ENCODE measurements at places on chromosomes 2 and 18. TPM values are rescaled to one million over a fixed set of nuclear protein-coding genes. Genes with fewer than 3 reads are reported as not detected.

- no peak for DNase-seq
These were observed 98.1 kb downstream of the ICA1L start for GRCh38 chr2:202773301-202773973.

GRCh38 chr2:162126527-162126926 is 25.5 kb downstream of the GCG start:
- DNase-seq, result no peak

GRCh38 chr2:163658556-163658955 is 77.3 kb downstream of the FIGN start:
- DNase-seq, result no peak

DNA sequence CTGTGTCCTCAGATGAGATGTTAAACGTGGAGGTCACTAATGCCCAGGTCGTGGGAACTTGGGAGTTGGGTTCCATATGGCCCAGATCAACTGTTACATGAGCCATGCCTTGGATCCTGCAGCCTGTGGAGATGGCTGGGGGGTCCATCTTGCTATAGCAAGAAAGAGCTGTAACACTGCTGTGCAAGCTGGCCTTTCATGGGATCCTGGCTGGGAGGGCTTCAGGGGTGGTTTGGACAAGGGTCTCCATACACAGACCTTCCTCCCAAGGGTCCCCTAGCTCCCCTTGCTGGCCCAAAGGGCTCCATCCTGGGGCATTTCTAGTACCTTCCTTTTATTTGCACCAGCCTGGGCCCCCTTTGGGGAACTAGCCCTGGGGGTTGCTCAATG is 337.7 kb downstream of the DYSF start:
- no peak for DNase-seq

GRCh38 chr2:168814939-168815907 is 12.8 kb downstream of the NOSTRIN start:
- no peak for DNase-seq

- DNase-seq, result no peak
These were observed 162.3 kb upstream of the VRK2 start for GRCh38 chr2:57884281-57884680.

GRCh38 chr2:187709065-187709464 is 154.8 kb upstream of the TFPI start:
- no peak for DNase-seq

The TRIM43 gene
- polyA plus RNA-seq, result not detected

The CRIM1 gene
- 1.8 TPM for polyA plus RNA-seq

The KRTCAP3 gene
- 3.9 TPM for polyA plus RNA-seq

The IL37 gene
- not detected for polyA plus RNA-seq

Measured in naive B cell (primary cell).